ENCODE measurements at places on chromosomes 7 and 10.

GRCh38 chr7:85896531-85896930, 709.7 kb upstream of the SEMA3D start:
- DNase-seq = no peak

DNA sequence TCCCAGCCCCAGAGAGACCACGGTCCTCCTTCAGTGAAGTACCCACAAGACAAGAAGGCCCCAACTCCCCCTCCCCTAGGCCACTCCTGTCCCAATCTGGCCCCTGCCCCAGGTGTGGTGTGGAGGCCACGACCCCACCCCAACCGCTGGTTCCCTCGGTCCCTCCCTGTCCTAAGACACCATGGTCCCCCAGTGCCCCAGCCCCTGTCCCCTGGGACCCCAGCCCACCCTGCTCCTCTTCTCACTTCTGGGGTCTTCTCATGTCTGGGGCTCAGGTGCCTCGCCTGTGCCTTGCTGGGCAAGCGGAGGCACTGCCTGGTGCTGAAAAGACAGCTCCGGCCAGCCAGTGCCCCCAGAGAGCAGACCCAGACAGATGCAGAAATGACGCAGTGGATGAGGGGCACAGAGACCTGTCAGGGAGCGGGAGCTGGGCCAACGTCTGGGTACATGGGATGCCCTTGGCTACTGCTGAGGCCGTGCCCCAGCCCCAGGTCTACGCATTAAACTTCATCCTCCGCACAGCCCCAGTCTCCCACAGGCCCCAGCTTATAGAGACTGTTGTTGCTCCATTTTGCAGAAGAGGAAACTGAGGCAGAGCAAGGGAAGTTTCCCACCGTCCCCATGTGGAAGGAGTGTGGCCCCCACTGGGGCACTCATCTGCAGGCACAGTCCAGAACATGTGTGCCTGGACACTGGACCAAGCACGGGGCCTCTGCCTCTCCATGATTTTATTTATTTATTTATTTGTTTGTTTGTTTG, 14.8 kb downstream of the GRIFIN start:
- DNase-seq = no peak

- no peak for DNase-seq
These were observed 187.0 kb upstream of the C7orf33 start for GRCh38 chr7:148403466-148403993.

DNA sequence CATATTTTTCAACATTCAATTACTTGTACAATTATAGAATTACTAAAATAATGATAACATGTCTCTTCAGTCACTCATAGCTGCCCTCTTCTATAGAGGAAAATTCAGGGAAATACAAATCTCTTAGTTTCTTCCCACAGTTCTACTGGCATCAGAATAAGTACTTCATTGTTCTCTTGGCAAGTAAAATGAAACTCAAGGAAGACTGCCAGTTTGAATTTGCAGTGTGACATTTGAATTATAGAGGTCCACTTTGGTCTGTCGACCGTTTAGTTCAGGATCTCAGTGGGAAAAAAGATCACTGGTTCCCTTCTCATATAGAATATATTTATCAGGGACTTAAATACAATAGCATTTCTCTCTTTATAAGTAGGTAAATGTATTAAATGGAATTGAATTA, 114.5 kb downstream of the PON1 start:
- DNase-seq = no peak

- no peak for DNase-seq
These were observed 94.1 kb upstream of the TMEM26 start for GRCh38 chr10:61547297-61547696.
